ENCODE measurements at places on chromosomes 4 and X.

DNA sequence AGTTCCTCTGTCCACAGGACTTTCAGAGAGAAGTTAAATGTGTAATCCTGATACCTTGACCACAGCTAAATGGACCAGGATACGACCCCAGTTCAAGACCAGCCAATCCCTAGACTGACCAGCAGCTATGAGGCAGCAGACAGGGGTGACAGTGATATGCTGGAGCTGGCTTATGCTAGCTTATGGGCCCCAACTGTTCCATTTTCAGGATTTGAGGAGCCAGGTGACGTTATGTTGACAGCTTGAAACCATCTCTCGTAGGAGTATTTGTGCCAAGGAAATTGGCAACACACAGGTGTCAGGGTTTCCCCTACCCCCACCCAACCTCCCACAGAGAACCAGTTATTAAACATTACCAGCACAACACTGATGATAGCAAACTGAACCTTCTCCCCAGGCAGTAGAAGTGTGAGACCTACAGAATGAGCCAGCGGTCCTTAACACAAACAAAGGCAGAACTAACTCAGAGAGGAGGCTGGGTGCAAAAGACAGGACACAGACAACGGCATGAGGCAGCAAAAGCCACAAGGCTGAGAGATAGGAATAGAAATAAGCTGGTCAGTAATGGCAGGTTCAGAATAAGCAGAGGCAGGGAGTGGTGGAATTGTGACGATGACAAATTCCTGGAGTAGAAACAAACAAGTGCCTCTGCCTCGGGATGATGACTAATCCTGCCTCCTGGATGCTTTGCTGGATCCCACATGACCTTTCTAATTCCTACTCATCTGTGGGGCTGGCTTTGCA, 85.6 kb upstream of the CPEB2 start:
- no peak for DNase-seq

DNA sequence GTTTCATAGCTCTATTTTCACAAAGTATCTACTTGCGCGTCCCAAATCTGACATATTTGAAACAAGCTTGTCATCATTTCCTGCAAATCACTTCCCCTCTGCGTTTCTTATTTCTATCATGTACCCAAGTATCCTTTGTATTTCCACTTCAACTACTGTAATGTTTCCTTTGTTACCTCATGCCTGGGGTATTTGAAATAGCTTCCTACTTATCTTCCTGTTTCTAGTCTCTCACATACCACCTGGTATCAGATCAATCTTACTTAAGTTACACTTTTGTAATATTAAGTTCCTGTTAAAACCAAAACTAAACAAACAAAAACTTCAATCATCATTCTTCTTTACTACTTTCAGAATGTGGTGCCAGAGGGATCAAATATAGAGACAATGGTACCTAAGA, 93.6 kb upstream of the SMAD1 start:
- DNase-seq: no peak

DNA sequence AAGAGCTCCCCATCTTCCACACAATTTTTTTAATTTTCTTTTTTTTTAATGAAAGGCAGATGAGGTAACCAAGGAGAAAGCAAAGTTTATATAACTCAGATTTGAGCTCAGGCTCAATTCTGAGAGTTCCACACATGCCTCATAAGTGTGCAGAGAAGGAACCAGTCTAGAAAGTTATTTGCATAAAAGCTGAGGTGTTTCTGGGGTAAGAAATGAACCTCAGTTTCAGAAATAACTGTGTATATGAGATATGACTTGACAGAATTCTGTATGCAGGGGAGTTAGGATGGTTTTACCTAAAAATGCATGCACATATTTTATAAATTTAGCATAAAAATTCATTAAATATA, 51.3 kb downstream of the DTHD1 start:
- no peak for DNase-seq

GRCh38 chrX:147884958-147885357, 26.8 kb upstream of the FMR1 start:
- DNase-seq: no peak

GRCh38 chr4:13344216-13344615, 139.9 kb downstream of the RAB28 start:
- no peak for DNase-seq

DNA sequence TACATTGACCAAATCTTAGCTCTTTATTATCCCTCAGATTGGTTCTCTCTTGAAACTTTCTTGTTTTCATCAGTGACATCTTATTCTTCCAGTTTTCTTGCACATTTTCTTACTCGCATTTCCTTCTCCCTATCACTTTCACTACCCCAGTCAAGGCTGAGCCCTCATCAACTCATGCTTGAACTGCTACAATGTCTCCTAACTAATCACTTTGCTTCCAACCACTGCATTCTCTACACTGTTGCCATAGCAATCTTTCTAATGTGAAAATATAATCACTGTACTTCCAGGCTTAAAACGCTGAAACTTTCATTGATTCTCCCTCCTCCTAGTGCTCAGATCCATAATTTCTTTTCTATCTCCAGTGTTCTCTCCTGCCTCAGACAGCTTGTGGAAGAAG, 22.2 kb upstream of the LPAR4 start:
- DNase-seq: no peak

GRCh38 chr4:47106561-47106960, 75.2 kb downstream of the GABRB1 start:
- DNase-seq: no peak

- no peak for DNase-seq
These were observed 242.6 kb upstream of the RASGEF1B start for GRCh38 chr4:81714291-81714690.

GRCh38 chr4:94408549-94409374, 43.0 kb upstream of the PDLIM5 start:
- no peak for DNase-seq

DNA sequence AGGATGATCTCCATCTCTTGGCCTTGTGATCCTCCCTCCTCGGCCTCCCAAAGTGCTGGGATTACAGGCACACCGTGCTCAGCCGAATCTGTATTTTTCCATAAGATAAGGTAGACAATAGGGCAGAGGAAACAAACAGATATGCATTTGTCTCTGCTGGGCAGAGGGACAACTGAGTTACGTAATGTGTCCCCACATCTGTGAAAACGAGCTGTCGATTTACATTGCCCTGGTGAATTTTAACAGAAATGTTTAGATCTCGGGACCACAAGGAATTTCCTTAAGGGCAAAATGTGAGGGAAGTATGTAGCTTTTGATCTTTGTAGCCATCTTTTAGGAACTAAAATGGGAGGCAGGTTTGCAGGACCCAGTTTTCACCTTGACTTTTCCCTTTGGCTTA, 189.7 kb downstream of the TRIML1 start:
- no peak for DNase-seq

DNA sequence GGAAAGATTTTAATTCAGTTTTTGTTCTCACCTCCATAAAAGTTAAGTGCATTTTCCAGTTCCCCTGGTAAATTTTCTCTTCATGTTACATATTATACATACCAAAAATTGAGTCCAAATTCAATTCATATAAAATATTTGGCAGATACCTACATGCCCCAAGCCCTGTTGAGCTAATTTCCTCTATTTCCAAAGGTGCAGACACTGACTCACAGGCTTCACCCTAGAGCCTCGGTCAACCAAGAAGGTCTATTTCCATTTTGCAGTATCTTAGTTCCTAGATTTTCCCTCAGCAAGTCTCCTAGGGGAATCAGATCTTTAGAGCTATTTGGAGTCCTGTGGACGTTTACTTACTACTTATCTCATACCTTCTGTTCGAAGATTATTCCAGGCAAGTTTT, 174.4 kb downstream of the TSPAN5 start:
- no peak for DNase-seq

All from activated CD4-positive, alpha-beta T cell treated with anti-CD3 and anti-CD28 coated beads for 4 hours (primary cell).